ENCODE measurements at places on chromosomes 6 and 20.

DNA sequence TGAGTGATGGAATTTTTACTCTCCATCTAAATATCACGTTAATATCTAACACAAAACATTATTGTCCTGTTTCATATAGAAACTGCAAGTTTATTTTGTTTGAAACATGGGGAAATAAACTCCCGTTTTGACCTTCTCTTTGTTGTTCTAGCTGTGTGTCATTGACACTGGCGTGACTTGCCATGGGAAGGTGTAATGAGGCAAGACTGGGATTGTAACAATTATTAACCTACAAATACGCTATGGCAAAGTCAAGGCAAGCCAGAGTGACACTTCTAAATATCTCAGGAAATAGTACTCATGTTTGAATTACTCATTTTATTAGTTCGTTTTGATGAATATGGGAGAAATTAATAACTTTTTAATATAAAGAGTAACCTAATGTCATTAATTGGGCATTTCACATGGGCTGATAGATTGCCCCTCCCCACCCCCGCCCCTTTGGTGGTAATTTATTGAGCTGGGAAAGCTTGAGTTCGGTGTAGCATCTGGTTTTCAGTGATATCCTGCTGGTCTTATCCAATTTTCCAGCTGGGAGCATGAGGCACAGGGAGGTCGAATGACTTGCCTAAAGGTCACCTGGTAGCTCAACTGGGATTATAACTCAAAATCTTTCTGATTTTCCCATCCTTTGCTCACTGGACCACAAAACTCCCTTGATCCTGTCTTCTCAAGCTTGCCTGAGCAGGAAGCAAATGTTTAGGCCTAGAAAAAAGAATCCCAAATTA lies 380.6 kb upstream of the JAG1 start:
- DNase-seq, result no peak

DNA sequence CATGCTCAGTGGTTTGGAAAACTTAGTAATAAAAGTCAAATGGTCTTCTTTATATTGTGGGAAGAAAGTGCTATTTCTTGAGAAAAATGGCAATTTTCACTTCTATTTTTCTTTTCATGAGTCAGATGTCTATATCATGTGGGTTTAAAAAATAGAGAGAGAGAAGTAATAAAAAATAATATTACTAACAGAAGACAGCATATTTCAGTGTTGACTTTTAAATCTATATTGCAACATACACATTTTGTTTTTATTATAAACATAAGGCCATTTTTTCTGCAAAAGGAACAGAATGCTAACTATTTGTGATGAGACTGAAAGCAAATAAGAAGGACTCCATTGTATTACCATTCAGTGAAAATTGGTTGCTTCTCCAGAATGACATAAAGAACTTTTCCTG lies 135.1 kb upstream of the CNR1 start:
- DNase-seq, result no peak

DNA sequence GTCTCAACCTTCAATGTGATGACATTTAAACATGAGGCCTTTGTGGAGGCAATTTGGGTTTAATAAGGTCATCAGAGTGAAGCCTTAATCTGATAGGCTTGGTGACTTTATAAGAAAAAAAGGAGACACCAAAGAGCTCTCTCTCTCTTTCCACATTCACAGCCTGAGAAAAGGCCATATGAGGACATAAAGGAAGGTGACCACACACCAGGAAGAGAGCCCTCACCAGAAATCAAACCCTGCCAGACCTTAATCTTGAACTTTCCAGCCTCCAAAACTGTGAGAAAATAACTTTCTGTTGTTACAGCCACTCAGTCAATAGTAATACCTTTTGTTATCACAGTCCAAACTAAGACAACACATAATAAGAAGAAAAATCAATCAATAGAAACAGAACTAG lies 47.7 kb downstream of the COL12A1 start:
- DNase-seq, result no peak

GRCh38 chr6:15110726-15111354 lies 135.0 kb upstream of the JARID2 start:
- DNase-seq, result no peak

- DNase-seq, result no peak
Observed at GRCh38 chr6:100432136-100432535, 32.6 kb downstream of the SIM1 start.

GRCh38 chr6:52642368-52642767 lies 28.5 kb upstream of the TMEM14A start:
- DNase-seq, result no peak

DNA sequence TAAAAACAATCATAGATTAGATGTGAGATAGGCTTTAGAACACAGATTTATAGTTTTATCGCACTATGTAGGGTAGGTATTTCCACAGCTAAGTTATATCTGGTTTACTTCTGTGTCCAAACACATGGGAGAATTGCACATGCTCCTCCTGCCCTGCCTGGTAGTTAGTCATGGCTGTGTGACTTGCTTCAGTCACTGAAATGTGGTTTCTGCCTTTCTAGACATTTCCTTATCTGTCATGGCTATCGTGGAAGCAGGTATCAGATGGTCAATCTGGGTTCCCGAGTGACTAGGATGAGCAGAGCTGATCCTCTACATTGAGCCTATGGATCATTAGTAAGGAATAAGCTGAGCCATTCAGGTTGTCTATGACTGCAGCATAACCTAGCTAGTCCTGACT lies 117.8 kb upstream of the GMDS start:
- DNase-seq, result no peak

- DNase-seq, result peak; percentile 37
Observed at GRCh38 chr6:43977404-43978111, 149.7 kb downstream of the MRPL14 start.

DNA sequence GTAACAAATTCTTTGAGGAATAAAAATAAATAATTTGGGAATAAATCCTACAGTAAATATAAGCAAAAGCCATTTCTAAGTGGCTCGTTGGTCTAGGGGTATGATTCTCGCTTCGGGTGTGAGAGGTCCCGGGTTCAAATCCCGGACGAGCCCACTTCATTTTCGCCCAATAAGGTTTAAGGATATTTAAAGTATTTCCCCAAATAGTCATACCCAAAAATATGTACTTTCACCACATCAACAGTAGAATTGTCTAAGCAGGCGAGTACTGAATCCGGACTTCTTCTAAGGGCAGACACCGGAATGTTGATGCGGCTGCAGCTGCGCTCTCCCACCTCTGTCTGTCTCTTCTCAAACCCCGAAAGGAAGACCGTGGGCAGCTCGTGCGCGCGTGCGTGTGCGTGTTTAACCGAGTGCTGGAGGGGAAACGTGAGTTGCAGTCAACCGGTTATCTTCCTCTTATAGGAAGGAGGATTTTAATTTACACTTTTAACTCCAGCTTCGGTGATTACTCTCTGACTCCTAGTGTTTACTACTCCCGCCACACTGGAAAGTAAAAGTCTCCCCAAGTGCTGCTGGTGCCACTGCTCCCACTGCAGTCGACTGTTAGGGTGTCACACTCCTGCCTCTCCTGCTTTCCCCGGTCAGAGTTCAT lies 155.7 kb upstream of the PRSS16 start:
- peak; percentile 21 for DNase-seq

DNA sequence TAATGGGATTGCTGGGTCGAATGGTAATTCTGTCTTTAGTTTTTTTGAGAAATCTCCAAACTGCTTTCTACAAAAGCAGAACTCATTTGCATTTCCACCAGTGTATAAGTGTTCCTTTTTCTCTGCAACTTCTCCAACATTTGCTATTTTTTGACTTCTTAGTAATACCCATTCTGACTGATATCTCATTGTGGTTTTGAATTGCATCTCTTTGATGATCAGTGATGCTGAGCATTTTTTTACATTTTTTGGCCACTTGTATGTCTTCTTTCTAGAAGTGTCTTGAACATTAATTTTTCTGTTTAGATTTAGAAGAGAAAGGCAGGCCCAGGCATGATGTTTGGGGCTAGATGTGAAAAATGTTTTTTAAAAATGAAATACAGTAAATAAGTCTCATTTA lies 553.1 kb upstream of the MAN1A1 start:
- DNase-seq, result no peak

- no peak for DNase-seq
Observed at GRCh38 chr6:136945072-136945471, 23.0 kb downstream of the SLC35D3 start.

GRCh38 chr20:50037123-50037522 lies 54.3 kb downstream of the SNAI1 start:
- DNase-seq, result no peak

DNA sequence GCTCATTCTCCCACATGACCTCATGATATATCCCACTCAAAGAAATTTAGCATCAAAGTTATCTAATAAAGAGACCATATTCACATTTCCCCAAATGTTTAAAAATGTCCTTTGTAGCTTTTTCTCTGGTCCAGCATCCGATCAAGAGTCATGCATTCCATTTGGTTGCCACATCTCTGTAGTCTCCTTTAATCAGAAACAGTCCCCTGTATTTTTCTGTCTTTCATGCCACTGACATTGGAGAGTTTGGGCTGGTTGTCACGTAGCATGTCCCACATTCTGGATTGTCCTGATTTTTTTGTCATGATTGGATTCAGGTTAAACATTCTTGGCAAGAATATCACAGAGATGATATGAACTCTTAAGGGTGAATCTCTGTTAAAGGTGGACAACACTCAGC lies 55.7 kb downstream of the SNX5 start:
- DNase-seq, result no peak

DNA sequence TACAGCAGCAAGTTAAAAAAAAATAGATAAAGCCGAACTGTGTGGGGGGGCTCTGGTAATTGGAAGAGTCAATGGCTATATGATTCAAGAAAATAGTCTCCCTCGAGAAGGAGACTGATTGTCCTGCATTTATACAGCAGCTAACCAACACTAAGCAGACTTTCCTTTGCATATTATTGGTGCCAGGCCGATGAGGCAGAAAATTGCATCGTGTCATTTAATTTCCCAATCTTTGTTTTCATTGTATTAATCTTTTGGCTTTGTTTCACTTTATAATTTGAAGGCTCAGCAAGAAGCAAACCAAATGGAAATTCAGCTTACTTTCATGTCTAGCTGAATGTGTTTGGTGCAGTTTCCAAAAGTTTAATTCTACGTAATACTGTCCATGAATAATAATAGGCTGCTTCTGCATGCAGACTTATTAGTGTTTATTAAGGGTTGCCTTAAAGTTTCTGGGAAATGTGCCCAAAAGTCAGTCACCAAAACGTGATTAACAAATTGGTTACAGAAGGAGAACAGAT lies 258.5 kb downstream of the HACE1 start:
- no peak for DNase-seq
